CD8-positive, alpha-beta memory T cell (primary cell): ENCODE measurements at places on chromosomes 3 and 15.

- H3K4me3 ChIP-seq, result no peak overlapping the region
- H3K4me1 ChIP-seq, result no peaks in the 10 kb centered on the region
- no peak overlapping the region for H3K27ac ChIP-seq
- H3K36me3 ChIP-seq, result no peaks in the 10 kb centered on the region
Observed at GRCh38 chr15:67911727-67912126, 71.9 kb upstream of the RNU6-1 start.

DNA sequence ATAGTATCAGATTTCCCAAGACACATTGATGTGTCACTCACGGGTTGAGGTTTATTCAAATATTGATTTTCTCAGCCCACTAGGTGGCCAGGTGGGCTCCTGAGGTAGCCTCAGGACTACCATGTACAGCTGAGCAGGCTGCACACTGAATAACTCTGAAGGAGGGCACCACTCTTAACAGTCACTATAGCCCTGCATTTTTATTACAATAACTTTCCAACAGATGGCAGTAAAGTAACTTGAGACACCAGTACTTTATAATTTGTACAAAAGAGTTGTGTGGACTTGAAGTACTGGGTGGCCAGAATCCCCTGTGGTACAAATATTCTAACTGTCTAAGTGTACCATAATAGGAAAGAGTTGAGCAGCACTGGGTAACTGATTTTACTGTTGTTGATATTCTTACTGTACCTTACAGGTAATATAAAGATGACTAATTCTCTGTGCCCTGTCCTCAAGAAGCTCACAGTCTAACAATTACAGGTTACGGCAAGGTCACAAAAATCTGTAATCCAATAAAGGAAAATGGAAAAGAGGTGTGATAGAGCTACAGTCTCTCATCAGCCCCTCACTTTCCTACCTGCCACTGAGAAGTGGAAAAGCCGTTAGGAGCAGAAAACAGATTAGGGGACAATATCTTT is 76.0 kb downstream of the ETFA start:
- H3K27ac ChIP-seq, result no peak overlapping the region
- no peak overlapping the region for H3K4me3 ChIP-seq
- no peaks in the 10 kb centered on the region for H3K4me1 ChIP-seq
- H3K27me3 ChIP-seq, result no peaks in the 10 kb centered on the region

DNA sequence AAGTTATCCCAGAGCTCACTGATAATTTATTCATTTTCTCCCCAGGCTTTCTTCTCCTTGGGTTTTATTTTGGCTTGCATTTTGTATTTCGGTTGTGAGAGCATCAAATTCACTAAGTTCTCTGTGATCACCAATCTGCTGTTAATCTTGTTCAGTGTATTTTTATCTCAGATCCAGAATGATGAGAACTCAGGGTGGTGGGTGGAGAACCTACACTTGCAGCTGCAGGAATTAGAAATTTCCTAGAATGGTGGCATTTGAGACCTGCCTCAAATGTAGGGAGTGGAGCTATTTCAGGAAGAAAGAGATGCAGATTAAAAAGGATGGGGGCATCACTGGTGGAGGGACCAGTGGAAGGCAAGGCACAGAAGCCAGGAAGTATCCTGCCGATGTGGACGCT is 129.6 kb downstream of the OPA1 start:
- no peaks in the 10 kb centered on the region for H3K27me3 ChIP-seq
- no peak overlapping the region for H3K4me3 ChIP-seq
- H3K27ac ChIP-seq, result no peak overlapping the region
- H3K4me1 ChIP-seq, result no peaks in the 10 kb centered on the region
- no peak for DNase-seq

DNA sequence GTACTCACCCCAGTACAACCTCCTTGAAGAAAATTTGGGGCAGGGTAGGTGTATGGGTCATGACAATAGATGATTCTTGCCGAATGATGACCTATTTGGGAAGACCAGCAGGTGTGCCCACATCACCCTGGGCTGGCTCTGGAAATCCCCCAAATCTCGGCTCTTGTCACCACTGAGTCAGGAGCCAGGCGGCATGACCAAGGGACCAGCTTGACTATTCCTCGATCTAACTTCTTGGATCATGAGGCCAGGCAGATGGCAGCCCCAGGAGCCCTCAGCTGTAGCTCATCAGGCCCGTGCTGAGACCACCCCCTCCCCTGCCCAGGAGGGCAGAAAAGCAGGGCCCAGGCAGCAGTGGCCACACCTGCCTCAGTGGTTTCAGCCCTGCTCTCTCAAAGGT is 9.2 kb upstream of the MUC4 start:
- DNase-seq, result no peak
- no peaks in the 10 kb centered on the region for H3K36me3 ChIP-seq
- no peak overlapping the region for H3K27ac ChIP-seq
- no peaks in the 10 kb centered on the region for H3K27me3 ChIP-seq
- no peak overlapping the region for H3K4me3 ChIP-seq

DNA sequence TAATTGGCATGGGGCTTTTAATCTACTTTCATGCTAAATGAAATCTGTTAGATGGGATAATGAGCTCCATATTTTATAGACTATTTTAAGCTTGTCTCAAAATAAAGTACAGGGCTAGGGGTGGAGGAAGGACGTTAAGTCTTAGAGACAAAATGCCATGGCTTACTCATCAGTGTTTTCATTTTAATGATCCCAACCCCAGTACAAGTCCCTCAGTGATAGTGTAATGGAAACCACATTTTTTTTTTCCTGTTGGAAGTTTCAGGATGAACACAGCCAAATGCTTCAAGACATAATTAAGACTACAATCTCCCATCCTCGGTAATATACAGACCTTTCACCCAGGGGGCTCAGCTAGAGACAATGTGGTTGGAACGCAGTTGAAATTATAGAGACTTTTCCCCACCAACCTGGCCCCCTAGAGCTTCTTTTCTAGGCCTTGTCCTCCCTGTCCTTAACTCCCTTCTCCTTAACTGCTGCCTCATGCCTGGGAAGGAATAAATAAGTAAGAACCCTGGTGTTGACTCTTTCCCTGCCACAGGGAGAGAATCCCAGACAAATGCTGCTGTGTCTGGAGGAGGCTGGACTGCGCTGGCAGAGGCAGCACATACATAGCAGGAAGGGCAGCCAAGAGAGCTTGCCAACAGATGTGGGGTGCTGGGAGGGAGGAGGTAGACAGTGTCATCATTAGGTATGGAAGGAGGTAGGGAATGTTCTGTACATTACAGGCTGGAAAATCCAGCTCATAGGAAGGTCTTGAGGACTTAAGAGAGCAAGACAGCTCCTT is 115.4 kb upstream of the ROPN1 start:
- no peak overlapping the region for H3K27ac ChIP-seq
- no peaks in the 10 kb centered on the region for H3K27me3 ChIP-seq
- no peak overlapping the region for H3K4me3 ChIP-seq
- no peaks in the 10 kb centered on the region for H3K4me1 ChIP-seq

DNA sequence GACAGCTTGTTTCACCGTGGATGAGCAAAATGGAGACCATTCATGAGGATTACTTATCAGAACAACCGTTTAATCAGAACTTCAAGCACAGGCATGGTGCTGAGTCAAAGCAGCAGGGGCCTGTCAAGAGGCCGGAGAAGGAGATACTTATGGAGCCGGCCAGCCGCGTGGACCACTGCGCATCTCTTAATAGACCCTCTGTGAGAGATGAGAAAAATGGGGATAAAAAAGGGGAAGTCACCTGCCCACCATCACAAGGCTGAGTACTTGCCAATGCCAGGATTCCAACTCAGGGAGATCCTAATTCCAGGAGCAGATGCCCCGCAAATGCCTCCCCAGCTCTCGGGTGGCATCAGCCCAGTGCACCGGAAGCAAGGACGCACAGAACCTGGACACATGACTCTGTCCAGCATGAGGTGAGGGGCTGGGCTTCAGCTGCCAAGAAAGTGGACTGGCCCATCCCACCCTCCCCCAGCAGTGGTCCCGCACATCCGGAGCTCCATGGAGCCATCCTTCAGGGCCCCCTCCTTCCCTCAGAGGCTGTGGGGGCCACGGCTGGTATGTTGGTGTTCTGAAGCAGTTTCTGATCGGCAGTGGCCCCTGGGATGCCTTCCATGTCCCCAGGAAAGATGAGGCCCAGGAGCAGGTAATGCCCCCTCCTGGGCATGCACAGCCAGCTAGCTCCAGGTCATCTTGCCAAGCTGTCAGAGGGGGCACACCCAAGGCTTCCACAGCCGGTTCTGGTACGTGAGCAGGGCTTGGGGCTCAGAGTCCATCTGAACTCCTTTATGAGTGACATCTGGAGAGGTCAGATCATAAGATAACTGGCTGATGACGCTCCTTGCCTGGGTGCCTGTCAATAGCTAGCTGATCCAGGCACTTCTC is 143.8 kb downstream of the ATP10A start:
- no peak for DNase-seq
- H3K27ac ChIP-seq, result no peak overlapping the region

GRCh38 chr15:50024281-50024680 is 94.8 kb downstream of the ATP8B4 start:
- no peak overlapping the region for H3K4me3 ChIP-seq
- H3K27me3 ChIP-seq, result no peaks in the 10 kb centered on the region
- no peaks in the 10 kb centered on the region for H3K36me3 ChIP-seq
- no peak for DNase-seq
